Smooth muscle cell of bladder (primary cell): ENCODE measurements at places on chromosomes 1 and 21. TPM values are rescaled to one million over a fixed set of nuclear protein-coding genes. Genes with fewer than 3 reads are reported as not detected.

The MSTO1 gene
- 22.2 and 23.7 TPM in 2 replicates for total RNA-seq

The FLG2 gene
- total RNA-seq, result under 0.01 TPM in 1 of 2 replicates, not detected in the other

The KCNA3 gene
- 0.14 and 0.18 TPM in 2 replicates for total RNA-seq

The CTBS gene
- total RNA-seq, result 6.3 and 11.4 TPM in 2 replicates

The FAM151A gene
- not detected in 2 replicates for total RNA-seq

The TMOD4 gene
- not detected in 2 replicates for total RNA-seq

The IL19 gene
- total RNA-seq, result 0.28 TPM in 1 of 2 replicates, not detected in the other

The LRRC53 gene
- total RNA-seq, result not detected in 2 replicates

The SMPDL3B gene
- under 0.01 TPM in 1 of 2 replicates, not detected in the other for total RNA-seq

The AADACL4 gene
- total RNA-seq, result under 0.01 and 0.83 TPM in 2 replicates

The ISG15 gene
- 103 and 131 TPM in 2 replicates for total RNA-seq

The LRIG2 gene
- total RNA-seq, result 8.2 and 9.5 TPM in 2 replicates

The UBE2Q1 gene
- 21.0 and 27.9 TPM in 2 replicates for total RNA-seq

The POU3F1 gene
- not detected in 2 replicates for total RNA-seq

The GFI1 gene
- total RNA-seq, result under 0.01 and 0.09 TPM in 2 replicates

The MPZ gene
- total RNA-seq, result 0.55 and 0.71 TPM in 2 replicates
